ENCODE measurements at places on chromosomes 3 and 15. TPM values are rescaled to one million over a fixed set of nuclear protein-coding genes. Genes with fewer than 3 reads are reported as not detected.
A peak's percentile ranks its signal among the peaks of the same experiment; 100 is the strongest.

- no peaks in the 10 kb centered on the region for H3K36me3 ChIP-seq
- no peaks in the 10 kb centered on the region for H3K27me3 ChIP-seq
- no peak overlapping the region for H3K27ac ChIP-seq
Measured at GRCh38 chr3:30578479-30578878, 27.9 kb upstream of the TGFBR2 start.

DNA sequence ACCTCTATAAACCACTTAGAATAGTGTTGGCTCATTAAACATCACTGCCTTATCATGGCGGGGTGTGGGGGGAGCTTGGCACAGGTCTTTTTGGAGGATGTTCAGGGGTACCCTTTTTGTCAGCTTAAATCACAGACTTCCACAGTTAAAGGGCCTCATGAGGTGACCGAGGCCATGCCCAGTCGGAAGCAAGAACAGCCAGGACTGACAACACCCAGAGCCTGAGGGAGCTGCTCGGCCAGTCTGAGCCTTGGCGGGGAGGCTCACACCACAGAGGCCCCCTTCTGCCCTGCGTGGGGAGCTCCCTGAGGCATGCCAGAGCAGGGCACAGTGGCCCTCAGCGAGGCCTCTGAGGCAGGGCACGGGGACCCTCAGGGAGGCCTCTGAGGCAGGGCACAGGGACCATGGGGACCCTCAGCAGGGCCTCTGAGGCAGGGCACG is 49.5 kb downstream of the UMPS start:
- H3K36me3 ChIP-seq: peaks cover 18% of the 10 kb centered on the region
- DNase-seq: no peak
- peak overlapping the region; percentile 92 for H3K27ac ChIP-seq
- H3K4me1 ChIP-seq: peaks cover 66% of the 10 kb centered on the region

DNA sequence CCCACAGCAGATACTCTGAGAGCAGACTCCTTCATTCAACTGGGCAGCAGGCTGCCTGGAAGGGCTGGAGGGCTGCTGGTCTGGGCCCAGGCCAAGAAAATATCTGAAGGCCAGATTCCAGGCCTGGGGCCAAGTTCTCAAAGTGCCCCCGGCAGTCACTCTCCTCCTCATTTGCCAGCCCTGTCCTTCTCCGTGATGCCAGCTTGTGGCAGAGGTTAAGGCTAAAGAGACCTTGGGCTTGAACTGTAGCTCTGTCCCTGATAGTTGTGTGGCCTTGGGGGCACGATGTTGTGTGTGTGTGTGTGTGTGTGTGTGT is 39.0 kb downstream of the FAM3D start:
- no peak for DNase-seq
- H3K36me3 ChIP-seq: no peaks in the 10 kb centered on the region
- H3K27me3 ChIP-seq: no peaks in the 10 kb centered on the region
- no peak overlapping the region for H3K4me3 ChIP-seq
- H3K4me1 ChIP-seq: no peaks in the 10 kb centered on the region

DNA sequence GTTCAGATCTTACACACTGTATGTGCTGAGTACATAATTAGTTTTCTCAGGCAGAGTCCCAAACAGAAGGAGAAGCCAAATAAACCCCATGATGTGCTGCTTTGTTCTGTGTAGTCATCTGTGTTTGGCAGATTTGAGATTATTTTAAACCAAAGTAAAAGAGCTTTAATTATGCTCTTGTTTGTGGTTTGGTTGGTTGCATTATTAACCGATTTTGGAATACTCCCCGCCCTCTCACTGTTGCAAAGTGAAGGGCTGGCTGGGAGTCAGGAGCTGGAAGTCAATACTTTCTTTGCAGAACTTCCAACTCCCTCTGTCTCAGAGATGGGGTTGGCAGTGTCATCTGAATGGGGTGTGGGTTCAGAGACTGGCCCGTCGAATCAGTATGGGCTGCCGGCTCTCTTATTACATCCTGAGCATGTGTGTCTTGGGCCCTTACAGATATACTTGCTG is 34.4 kb downstream of the SLCO3A1 start:
- H3K27me3 ChIP-seq: no peaks in the 10 kb centered on the region
- no peak overlapping the region for H3K4me3 ChIP-seq
- no peak for DNase-seq
- H3K4me1 ChIP-seq: peaks cover 5% of the 10 kb centered on the region
- no peak overlapping the region for H3K27ac ChIP-seq

GRCh38 chr15:62541250-62541649 is 376.2 kb upstream of the C2CD4B start:
- H3K27me3 ChIP-seq: no peaks in the 10 kb centered on the region
- peak overlapping the region; percentile 69 for H3K27ac ChIP-seq
- H3K36me3 ChIP-seq: no peaks in the 10 kb centered on the region
- no peak for DNase-seq
- H3K4me1 ChIP-seq: peaks cover 5% of the 10 kb centered on the region
- H3K4me3 ChIP-seq: no peak overlapping the region

GRCh38 chr3:177602601-177603147 is 405.4 kb upstream of the TBL1XR1 start:
- H3K4me3 ChIP-seq: no peak overlapping the region
- no peak for DNase-seq
- no peak overlapping the region for H3K27ac ChIP-seq
- H3K27me3 ChIP-seq: no peaks in the 10 kb centered on the region
- peaks cover 5% of the 10 kb centered on the region for H3K4me1 ChIP-seq
- no peaks in the 10 kb centered on the region for H3K36me3 ChIP-seq

GRCh38 chr3:139827833-139828232 is 107.2 kb upstream of the CLSTN2 start:
- no peaks in the 10 kb centered on the region for H3K27me3 ChIP-seq
- H3K4me1 ChIP-seq: no peaks in the 10 kb centered on the region
- no peak overlapping the region for H3K4me3 ChIP-seq
- DNase-seq: no peak

DNA sequence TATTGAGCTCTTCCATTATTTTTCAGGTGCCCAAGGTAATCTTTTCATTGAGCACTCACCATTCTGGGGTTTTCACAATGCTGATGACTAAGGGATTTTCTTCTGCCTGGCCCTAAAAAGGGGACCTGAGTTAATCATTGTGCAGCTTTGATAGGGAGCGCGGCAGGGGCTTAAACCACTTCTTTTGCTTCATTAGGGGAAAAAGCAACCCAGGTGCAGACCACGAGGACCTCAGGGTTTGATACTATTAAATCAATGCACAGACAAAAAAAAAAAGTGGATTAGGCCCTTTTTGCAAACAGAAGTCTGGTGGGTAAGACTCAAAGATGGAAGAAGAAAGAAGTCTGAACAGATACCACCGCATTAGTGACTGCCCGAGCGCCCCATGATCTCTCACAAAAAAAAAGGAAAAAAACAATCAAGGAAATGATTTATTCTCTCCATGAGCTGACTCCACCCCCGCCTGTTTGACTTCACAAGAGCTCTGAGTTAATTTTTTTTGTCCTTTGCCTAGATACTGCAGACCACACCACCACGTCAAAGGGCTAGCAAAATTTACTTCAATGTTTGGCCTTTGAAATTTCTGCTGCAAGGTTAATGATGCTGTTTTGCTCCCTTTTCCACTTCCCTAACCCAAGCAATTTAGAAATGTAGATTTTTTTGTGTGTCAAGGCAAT is 78.0 kb upstream of the FEZF2 start:
- no peaks in the 10 kb centered on the region for H3K36me3 ChIP-seq
- H3K27ac ChIP-seq: no peak overlapping the region
- H3K4me1 ChIP-seq: no peaks in the 10 kb centered on the region
- H3K4me3 ChIP-seq: no peak overlapping the region
- no peaks in the 10 kb centered on the region for H3K27me3 ChIP-seq

GRCh38 chr3:39460677-39461076 is 6.8 kb upstream of the MOBP start:
- H3K4me1 ChIP-seq: no peaks in the 10 kb centered on the region
- H3K27me3 ChIP-seq: no peaks in the 10 kb centered on the region
- no peaks in the 10 kb centered on the region for H3K36me3 ChIP-seq
- DNase-seq: no peak
- H3K27ac ChIP-seq: no peak overlapping the region

Gene CLPX
- 13.7 TPM for total RNA-seq

Gene WDR72
- not detected for total RNA-seq

Gene EFHB
- total RNA-seq: not detected
